ENCODE measurements at places on chromosomes 3 and 15. TPM values are rescaled to one million over a fixed set of nuclear protein-coding genes. Genes with fewer than 3 reads are reported as not detected.

The TRH gene
- not detected for total RNA-seq

The CDC25A gene
- total RNA-seq = 15.9 TPM

The DUOXA2 gene
- total RNA-seq = not detected

The SENP8 gene
- 2.7 TPM for total RNA-seq

The TMCO5A gene
- total RNA-seq = not detected

The IL20RB gene
- 1.8 TPM for total RNA-seq

The NOX5 gene
- 0.25 TPM for total RNA-seq

The RARB gene
- total RNA-seq = 44.8 TPM

The SLC4A7 gene
- 99.3 TPM for total RNA-seq

The EXD1 gene
- 0.11 TPM for total RNA-seq

The CP gene
- not detected for total RNA-seq

The OXTR gene
- total RNA-seq = 12.1 TPM

Measured in uterine smooth muscle cell (primary cell).